ENCODE measurements at places on chromosomes 11 and 22.

DNA sequence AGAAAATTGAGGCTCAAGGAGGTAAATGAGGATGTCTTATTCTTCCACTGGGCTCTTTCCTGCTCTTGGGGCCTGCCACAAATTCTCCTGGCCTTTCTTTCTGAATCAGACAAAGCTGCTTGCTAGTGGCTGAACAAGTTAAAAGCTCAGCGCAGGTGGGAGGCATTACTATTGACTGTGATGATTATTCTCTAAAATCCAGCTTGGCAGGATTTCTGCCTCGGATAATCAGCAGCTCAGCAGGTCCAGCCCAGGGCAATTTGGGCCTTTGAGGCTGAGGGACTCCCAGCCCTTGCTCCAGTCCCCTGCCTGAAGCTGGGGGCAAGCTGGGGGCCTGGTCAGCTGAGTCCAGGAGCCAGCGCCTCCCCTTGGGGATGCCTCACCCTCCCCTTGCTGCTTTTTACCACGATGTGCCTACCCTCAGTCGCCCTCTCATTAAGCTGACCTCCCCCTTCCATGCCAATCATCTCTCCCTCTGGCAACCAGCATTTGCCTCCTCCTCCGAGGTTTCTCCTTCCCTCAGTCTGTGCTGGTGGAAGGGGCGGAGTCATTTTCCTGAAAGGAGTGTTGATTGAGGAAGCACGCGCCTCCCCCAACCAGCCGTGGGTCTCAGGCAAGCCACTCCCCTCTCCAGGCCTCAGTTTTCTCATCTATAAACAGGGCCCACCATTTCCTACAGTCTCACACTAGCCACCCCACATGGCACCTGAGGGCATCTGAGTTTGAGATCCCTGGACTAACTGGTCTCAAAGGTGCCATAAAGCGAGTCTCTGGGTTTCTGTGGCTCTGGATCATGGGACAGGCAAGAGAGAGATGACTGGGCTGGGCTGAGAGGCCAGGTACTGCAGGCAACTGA is 60.6 kb upstream of the PRDM11 start:
- no peak for DNase-seq

- DNase-seq: no peak
These were observed 63.1 kb downstream of the ARHGEF12 start for GRCh38 chr11:120399307-120399706.

DNA sequence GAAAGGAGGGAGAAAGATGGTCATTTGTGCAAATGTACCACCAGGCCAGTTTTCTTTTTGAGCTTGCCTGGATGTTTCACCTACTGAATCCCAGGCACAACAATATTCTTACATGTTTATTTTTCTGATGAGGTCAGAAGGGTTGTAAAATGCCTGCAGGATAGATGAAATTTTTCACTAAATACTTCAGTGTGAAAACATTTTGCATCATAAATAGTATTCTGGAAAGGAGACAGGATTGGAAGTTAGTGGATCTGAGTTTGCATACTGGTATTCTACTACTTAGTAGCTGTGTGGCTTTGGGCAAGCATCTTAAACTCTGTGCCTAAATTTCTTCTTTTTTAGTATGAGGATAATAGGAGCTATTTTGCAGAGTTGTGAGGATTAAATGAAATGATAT is 24.8 kb downstream of the RNF169 start:
- DNase-seq: no peak

GRCh38 chr11:113664069-113664980 is 41.8 kb downstream of the TMPRSS5 start:
- DNase-seq: no peak

GRCh38 chr11:46706886-46707285 is 6.1 kb downstream of the ZNF408 start:
- DNase-seq: no peak

DNA sequence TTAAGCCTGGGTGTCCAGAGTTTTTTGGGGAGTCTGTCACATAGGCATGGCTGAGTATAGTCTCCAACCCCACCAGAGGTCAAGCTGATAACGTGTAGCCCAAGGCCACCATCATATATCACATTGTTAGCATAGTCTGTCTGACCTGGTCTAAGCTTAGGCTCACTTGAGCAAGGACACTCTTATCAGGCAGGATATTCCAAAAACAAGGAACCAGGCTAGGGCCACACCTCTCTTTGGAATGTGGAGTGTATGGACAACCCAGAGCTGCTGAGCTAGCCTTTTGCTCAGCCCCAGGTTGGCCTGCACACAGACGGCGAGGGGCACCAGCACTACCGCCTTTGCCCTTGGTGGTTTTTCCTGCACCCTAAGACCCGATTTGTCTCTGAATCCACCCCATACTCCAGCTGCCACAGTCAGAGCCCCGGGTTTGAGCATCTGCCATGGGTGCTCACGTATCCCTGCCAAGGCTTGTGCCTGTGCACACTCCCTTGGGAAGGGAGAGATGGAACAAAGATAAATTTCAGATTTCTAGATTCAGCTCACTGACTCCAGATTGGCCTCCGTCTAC is 7.2 kb downstream of the SNAP29 start:
- DNase-seq: no peak

DNA sequence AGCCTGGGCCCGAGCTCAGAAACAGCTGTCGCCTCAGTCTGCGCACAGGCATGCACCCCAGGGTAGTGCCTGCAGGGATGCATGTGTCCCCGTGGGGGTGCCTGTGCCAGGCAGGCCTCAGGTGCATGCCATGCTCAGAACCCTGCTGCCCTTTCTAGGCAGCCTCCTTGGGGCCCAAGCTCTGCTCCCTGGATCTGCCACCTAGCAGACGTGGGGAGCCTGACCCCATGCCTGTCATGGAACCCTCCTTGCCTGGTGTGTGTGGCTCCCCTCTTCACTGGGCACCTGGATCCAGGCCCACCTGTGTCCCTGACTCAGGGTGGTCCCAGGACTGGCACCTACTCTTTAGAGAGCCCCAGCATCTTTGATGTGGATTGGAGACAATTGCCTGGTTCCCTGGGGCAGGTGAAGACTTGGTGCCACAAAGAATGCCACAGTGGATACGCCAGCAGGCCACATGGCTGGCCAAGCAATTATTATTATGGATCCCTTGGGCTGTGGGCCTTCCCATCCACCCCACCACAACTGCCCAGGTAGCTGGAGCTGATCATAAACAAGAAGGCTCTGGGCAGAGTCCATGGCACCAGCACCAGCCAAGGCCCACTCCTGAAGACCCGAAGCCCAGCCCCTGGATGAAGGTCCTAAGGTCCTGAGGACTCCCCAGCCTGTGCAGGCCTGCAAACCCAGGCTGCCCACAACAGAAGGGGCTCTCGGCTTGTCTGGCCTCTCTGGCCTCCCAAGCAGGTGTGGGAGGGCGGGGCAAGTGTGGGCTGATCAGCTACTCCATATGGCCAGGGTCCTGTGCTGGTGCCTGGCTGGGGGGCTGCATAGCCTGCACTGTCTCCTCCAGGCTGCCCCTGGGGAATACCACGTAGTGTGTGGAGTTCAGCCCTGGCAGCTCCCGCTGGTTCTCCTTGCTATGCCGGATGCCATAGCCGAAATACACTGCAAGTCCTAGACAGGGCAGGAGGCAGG is 3.8 kb downstream of the SLC7A4 start:
- no peak for DNase-seq

DNA sequence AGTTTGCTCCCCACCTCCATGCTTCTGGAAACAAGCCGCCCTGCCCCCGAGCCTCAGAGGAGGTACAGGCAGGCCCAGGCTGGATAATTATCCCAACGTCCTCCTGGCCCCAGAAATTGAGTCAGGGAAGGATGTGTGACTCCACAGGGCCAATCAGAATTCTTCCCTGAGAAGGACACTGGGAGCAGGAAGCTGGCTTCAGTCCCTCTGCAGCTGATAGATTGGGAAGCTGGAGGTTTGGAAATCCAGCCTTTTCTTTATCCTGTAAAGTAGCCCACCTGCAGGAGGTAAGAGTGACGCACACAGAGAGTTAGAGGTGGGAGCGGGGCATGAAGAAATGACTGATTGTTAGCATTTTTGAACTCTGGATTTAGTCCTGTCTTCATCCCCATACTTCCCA is 97.5 kb upstream of the CD82 start:
- no peak for DNase-seq

DNA sequence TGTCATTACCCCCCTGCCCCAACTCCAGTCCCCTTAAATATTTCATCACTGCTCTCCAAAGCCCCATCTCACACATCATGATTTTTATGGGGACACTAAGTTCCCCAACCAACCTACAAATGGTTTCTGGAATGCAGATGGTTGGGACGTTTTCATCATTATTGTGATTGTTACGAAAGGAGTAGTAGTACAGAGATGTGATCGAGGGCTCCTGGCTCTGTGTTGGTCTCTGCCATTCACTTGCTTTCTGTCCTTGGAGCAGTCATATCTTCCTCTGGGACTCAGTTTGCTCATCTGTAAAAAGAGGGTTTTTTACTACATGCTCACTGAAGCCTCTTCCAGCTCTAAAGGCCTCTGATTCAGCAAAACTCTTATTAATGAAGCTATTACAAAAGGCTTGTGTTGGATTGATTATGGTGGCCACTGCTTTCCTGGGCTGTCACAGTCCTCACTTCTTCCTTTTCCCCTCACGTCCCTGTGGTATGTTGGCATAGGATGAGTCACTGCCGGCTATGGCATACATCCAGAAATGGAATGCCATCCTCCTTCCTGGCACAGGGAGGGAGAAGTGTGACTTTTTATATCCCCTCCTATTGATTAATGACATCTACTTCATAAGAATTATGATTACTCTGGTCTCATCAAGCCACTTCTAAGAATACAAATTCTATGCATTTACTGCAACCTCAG is 593.7 kb downstream of the METTL15 start:
- DNase-seq: no peak

DNA sequence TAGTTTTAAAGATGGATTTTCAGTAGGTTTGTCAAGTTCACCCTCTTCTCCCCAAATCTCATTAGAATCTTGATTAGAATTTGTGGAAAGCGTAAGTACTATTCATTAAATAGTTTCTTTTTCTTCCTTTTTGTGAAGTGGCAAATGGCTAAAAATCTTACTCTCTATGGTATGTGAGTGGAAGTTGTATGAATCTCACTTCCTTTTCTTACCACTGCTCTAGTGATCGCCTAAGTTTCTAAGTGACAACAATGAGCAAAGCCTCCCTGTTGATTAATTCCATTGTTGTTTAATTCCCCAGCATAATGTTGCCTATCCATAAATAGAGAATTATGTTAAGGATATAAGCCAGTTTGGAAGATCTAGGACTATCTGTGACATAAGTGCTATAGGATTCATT is 82.7 kb downstream of the PGR start:
- DNase-seq: no peak

DNA sequence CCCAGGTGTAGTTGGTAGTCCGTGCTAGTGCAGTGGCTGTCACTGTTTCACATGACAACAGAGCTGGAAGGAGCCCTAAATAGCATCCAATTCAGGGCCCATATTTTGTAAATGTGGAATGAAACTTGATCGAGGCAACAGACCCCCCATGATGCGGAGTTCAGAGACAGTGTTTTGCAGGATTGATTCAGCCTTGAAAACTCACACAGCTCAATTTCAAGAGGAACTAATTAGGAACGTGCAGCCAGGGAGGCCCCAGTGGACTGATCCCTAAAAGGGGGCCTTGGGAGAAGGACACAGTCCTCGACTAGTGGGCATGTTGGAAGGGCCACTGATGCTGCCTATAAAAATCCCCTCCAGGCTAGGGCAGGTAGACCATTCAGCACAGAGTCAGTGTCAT is 61.0 kb upstream of the TTC12 start:
- DNase-seq: no peak

DNA sequence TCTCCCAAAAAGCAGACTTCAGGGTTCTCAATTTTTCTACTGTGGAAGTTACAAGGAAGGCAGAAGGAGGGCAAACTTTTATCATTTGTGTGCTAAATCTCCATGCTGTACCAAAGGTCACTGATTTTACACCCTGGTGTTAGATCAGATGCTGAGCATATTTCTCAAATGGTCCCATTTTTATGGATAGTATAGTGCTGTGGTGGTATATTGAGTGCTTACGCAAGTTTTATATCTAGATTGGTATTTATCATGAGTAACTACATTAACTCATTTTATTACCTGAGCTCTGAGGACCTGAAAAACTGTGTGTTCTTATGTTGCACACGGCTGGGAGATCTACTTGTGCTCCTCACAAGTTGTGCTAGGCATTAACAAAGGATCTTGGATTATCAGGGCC is 75.1 kb downstream of the PRR5L start:
- DNase-seq: no peak

DNA sequence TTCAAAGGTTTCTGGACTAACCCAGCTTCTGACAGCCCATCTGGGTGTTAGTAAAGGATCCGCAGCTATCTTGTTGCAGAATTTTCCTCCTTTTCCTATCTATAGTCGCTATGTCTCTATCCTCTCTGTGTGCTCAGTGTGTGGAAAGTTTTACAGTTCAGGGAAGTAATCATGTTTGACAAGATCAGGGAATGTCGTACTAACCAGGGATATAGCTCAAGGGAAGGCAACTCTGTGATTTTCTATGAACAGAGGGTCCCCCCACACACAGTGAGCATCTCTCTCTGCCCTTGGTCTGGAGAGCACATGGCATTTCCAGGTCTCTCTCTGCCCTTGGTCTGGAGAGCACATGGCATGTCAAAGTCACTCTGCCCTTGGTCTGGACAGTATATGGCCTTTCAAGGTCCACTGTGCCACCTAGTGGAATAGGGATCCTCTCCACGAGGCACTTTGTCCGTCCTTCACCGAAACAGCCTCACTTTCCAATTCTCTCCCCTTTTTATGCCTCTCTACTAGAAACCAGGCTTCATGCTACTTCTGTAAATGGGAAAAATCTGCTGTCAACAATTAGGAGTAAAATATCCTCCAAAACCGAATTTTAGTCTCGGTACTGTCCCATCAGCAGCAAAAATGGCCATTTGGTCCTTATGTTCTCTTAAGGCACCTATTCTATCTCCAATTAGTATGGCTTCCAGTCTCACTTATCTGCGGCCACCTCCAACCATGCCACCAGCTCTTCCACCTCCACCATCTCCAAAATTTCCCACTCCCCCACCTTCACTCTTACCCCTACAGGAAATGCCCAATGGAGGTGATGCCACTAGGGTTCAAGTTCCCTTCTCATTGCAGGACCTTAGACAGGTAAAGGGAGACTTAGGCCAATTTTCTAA is 88.7 kb downstream of the IGLL5 start:
- no peak for DNase-seq

All from NCI-H2227 treated with DMSO at 0.1 percent for 48 hours (cell line).